ENCODE measurements at places on chromosomes 2 and 18. TPM values are rescaled to one million over a fixed set of nuclear protein-coding genes. Genes with fewer than 3 reads are reported as not detected.

GPR155 gene
- total RNA-seq, result 6.6 TPM

PIEZO2 gene
- 10.3 TPM for total RNA-seq

SERPINB12 gene
- total RNA-seq, result not detected

DSG1 gene
- 1.1 TPM for total RNA-seq

SLC16A14 gene
- 3.0 TPM for total RNA-seq

SAP130 gene
- 24.3 TPM for total RNA-seq

ANKRD30B gene
- total RNA-seq, result not detected

KLHL41 gene
- 0.28 TPM for total RNA-seq

G6PC2 gene
- total RNA-seq, result not detected

- H3K27me3 ChIP-seq, result no peaks in the 10 kb centered on the region
- no peaks in the 10 kb centered on the region for H3K36me3 ChIP-seq
- H3K4me3 ChIP-seq, result peak overlapping the region; percentile 57
These were observed 22.7 kb upstream of the ETAA1 start for GRCh38 chr2:67374481-67374880.

DNA sequence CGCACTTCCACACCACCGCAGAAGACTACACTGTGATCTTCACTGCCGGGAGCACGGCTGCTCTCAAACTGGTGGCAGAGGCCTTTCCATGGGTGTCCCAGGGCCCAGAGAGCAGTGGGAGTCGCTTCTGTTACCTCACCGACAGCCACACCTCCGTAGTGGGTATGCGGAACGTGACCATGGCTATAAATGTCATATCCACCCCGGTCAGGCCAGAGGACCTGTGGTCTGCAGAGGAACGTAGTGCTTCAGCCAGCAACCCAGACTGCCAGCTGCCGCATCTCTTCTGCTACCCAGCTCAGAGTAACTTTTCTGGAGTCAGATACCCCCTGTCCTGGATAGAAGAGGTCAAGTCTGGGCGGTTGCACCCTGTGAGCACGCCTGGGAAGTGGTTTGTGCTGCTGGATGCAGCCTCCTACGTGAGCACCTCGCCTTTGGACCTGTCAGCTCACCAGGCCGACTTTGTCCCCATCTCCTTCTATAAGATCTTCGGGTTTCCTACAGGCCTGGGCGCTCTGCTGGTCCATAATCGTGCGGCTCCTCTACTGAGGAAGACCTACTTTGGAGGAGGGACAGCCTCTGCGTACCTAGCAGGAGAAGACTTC is 12.5 kb downstream of the MOCOS start:
- H3K36me3 ChIP-seq, result no peaks in the 10 kb centered on the region
- no peaks in the 10 kb centered on the region for H3K4me1 ChIP-seq
- no peak overlapping the region for H3K27ac ChIP-seq
- H3K27me3 ChIP-seq, result no peaks in the 10 kb centered on the region
- no peak overlapping the region for H3K4me3 ChIP-seq
- DNase-seq, result no peak

DNA sequence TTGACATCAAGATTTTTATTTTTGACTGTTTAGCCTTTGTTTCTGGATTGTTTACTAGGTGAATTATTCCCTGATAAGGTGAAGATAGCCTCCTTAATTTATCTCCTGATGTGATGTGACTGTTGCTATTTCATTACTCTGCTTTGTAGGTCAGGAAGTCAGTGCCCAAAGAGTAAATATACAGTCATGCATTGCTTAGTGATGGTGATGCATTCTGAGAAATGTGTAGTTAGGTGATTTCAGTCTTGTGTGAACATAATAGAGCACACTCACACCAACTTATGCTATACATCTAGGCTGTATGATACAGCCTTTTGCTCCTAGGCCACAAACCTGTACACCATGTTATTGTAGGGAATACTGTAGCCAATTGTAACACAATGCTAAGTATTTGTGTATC is 102.4 kb upstream of the THUMPD2 start:
- no peak overlapping the region for H3K4me3 ChIP-seq
- H3K36me3 ChIP-seq, result no peaks in the 10 kb centered on the region
- no peaks in the 10 kb centered on the region for H3K27me3 ChIP-seq
- no peak for DNase-seq
- peaks cover 18% of the 10 kb centered on the region for H3K4me1 ChIP-seq

GRCh38 chr2:204274429-204274828 is 270.8 kb upstream of the PARD3B start:
- no peaks in the 10 kb centered on the region for H3K36me3 ChIP-seq
- H3K4me1 ChIP-seq, result peaks cover 9% of the 10 kb centered on the region
- H3K27ac ChIP-seq, result no peak overlapping the region
- H3K4me3 ChIP-seq, result no peak overlapping the region
- H3K27me3 ChIP-seq, result no peaks in the 10 kb centered on the region

GRCh38 chr18:46702471-46702870 is 45.5 kb upstream of the LOXHD1 start:
- no peak for DNase-seq
- H3K36me3 ChIP-seq, result no peaks in the 10 kb centered on the region
- no peak overlapping the region for H3K4me3 ChIP-seq
- no peak overlapping the region for H3K27ac ChIP-seq
- H3K27me3 ChIP-seq, result no peaks in the 10 kb centered on the region

- peak overlapping the region; percentile 48 for H3K4me3 ChIP-seq
- peaks cover 88% of the 10 kb centered on the region for H3K4me1 ChIP-seq
- peak; percentile 70 for DNase-seq
- H3K27ac ChIP-seq, result peak overlapping the region; percentile 83
- no peaks in the 10 kb centered on the region for H3K27me3 ChIP-seq
These were observed 52.5 kb upstream of the MCFD2 start for GRCh38 chr2:46967990-46968647.

- no peak for DNase-seq
- no peaks in the 10 kb centered on the region for H3K27me3 ChIP-seq
- no peaks in the 10 kb centered on the region for H3K36me3 ChIP-seq
- H3K4me1 ChIP-seq, result peaks cover 12% of the 10 kb centered on the region
- H3K27ac ChIP-seq, result peak overlapping the region; percentile 92
These were observed 1.7 kb upstream of the ASAP2 start for GRCh38 chr2:9204939-9205338.

GRCh38 chr2:55923091-55923981 is at the start of gene EFEMP1:
TSS of gene EFEMP1 (minus strand) at chr2:55923782. CDS start at chr2:55922440, 1,342 bp downstream.
- no peaks in the 10 kb centered on the region for H3K36me3 ChIP-seq
- DNase-seq, result peak; percentile 24
- no peaks in the 10 kb centered on the region for H3K27me3 ChIP-seq
- H3K27ac ChIP-seq, result peak within 1 kb of the TSS; percentile 93
- peak within 1 kb of the TSS; percentile 98 for H3K4me3 ChIP-seq
- H3K4me1 ChIP-seq, result peaks cover 13% of the 10 kb centered on the region

GRCh38 chr2:128979182-128979581 is 660.5 kb upstream of the HS6ST1 start:
- no peaks in the 10 kb centered on the region for H3K27me3 ChIP-seq
- no peak overlapping the region for H3K4me3 ChIP-seq
- DNase-seq, result no peak
- H3K4me1 ChIP-seq, result no peaks in the 10 kb centered on the region
- no peaks in the 10 kb centered on the region for H3K36me3 ChIP-seq

- no peak for DNase-seq
- H3K36me3 ChIP-seq, result no peaks in the 10 kb centered on the region
- H3K27ac ChIP-seq, result no peak overlapping the region
- no peaks in the 10 kb centered on the region for H3K27me3 ChIP-seq
- no peaks in the 10 kb centered on the region for H3K4me1 ChIP-seq
These were observed 85.8 kb upstream of the MSH6 start for GRCh38 chr2:47697000-47697601.

DNA sequence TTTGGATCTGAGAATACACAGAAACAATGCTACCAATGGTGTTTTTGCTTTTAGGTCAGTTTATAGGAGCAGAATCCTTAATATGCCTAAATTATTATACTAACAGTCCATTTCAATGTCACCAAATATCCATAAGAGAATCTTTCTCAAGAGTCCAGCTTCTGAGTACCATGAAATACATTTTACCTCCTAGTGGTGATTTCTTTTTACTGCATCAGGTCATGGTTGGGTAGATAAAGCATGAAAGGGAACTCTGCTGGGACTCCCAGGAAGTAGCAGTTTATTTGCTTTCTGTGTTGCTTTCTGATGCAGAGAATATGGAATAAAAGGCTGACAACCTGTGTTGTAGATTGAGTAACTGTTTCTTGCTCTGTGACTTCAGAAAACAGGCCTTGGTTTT is 115.6 kb downstream of the PPP1R1C start:
- H3K4me1 ChIP-seq, result no peaks in the 10 kb centered on the region
- no peaks in the 10 kb centered on the region for H3K27me3 ChIP-seq
- DNase-seq, result no peak
- no peak overlapping the region for H3K27ac ChIP-seq
- no peaks in the 10 kb centered on the region for H3K36me3 ChIP-seq
- no peak overlapping the region for H3K4me3 ChIP-seq

DNA sequence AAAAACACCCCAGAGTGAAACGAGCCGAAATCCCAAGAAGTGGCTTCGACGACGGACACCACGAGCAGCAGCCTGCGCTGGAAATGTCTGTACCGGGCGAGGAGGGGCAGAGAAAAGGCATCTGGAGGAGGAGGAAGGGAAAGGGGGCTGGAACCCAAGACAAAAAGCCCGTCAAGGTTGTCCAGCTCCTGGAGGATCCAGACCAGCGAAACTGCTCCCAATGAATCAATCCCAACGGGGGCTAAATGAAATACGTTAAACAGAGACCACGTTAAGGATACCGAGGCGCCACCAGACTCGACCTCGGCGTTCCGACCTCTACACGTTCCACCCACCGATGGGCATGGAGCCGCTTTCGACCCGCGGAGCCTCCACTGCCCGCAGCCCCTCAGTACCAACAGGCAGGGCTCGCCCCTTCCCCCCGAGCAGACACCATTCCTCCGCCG is 400 bp downstream of the CCDC88A start:
- no peak for DNase-seq
- H3K4me3 ChIP-seq, result peak overlapping the region; percentile 85

- no peak overlapping the region for H3K4me3 ChIP-seq
- no peaks in the 10 kb centered on the region for H3K4me1 ChIP-seq
- no peaks in the 10 kb centered on the region for H3K27me3 ChIP-seq
- no peak for DNase-seq
- no peak overlapping the region for H3K27ac ChIP-seq
These were observed 83.5 kb downstream of the ZNF236 start for GRCh38 chr18:76905821-76906220.

GRCh38 chr2:222159221-222159620 is 139.6 kb downstream of the PAX3 start:
- H3K4me1 ChIP-seq, result no peaks in the 10 kb centered on the region
- H3K27ac ChIP-seq, result no peak overlapping the region
- DNase-seq, result no peak
- no peaks in the 10 kb centered on the region for H3K36me3 ChIP-seq
- no peaks in the 10 kb centered on the region for H3K27me3 ChIP-seq

DNA sequence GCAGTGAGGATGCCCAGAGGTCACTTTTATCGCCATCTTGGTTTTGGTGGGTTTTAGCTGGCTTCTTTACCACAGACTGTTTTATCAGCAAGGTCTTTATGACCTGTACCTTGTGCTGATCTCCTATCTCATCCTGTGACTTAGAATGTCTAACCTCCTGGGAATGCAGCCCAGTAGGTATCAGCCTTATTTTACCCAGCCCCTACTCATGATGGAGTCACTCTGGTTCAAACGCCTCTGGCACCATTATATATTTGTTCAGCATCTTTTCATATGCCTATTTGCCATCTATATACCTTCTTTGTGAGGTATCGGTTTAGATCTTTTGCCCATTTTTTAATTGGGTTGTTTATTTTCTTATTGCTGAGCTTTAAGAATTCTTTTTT is 7.2 kb upstream of the CCNT2 start:
- no peak for DNase-seq
- no peaks in the 10 kb centered on the region for H3K27me3 ChIP-seq
- no peak overlapping the region for H3K27ac ChIP-seq
- H3K4me1 ChIP-seq, result no peaks in the 10 kb centered on the region
- no peaks in the 10 kb centered on the region for H3K36me3 ChIP-seq

DNA sequence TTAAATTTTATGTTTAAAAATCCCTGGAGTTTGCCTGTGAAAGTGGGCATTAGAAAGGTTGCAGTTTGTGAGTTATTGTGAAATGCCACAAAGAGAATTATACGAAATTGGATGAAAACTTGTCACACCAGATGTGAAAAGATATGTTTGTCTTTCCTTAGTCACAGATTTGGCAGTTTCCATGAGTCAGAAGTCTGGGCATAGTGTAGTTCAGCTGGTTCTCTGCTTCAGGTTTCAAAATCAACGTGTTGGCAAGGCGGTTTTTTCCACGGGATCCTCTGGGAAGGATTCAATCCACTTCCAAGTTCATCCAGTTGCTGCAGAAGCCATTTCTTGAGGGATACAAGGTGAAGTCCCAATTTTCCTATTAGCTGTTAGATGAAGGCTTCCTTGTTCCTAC is 658.0 kb upstream of the CDH2 start:
- no peaks in the 10 kb centered on the region for H3K27me3 ChIP-seq
- H3K4me1 ChIP-seq, result peaks cover 5% of the 10 kb centered on the region
- no peak for DNase-seq
- no peaks in the 10 kb centered on the region for H3K36me3 ChIP-seq
- H3K4me3 ChIP-seq, result no peak overlapping the region
- peak overlapping the region; percentile 38 for H3K27ac ChIP-seq

GRCh38 chr2:205680903-205681302 is 1.4 kb upstream of the NRP2 start:
- no peak overlapping the region for H3K4me3 ChIP-seq
- no peak overlapping the region for H3K27ac ChIP-seq
- peaks cover 6% of the 10 kb centered on the region for H3K4me1 ChIP-seq
- H3K27me3 ChIP-seq, result no peaks in the 10 kb centered on the region
- DNase-seq, result no peak

- no peak overlapping the region for H3K27ac ChIP-seq
- H3K4me3 ChIP-seq, result no peak overlapping the region
- no peak for DNase-seq
- H3K27me3 ChIP-seq, result no peaks in the 10 kb centered on the region
- no peaks in the 10 kb centered on the region for H3K36me3 ChIP-seq
These were observed 367.6 kb downstream of the EIPR1 start for GRCh38 chr2:3010001-3010400.

GRCh38 chr2:12987246-12987645 is 270.5 kb downstream of the TRIB2 start:
- no peak for DNase-seq
- H3K27me3 ChIP-seq, result no peaks in the 10 kb centered on the region
- H3K27ac ChIP-seq, result no peak overlapping the region
- H3K4me3 ChIP-seq, result no peak overlapping the region
- no peaks in the 10 kb centered on the region for H3K36me3 ChIP-seq

GRCh38 chr2:215998636-215999035 is 14.7 kb downstream of the MREG start:
- no peak overlapping the region for H3K27ac ChIP-seq
- H3K36me3 ChIP-seq, result no peaks in the 10 kb centered on the region
- no peak overlapping the region for H3K4me3 ChIP-seq

Measured in thoracic aorta (tissue), 2 donors.